Adrenal gland (tissue), 19 donors: ENCODE measurements at places on chromosomes 13 and 19.

DNA sequence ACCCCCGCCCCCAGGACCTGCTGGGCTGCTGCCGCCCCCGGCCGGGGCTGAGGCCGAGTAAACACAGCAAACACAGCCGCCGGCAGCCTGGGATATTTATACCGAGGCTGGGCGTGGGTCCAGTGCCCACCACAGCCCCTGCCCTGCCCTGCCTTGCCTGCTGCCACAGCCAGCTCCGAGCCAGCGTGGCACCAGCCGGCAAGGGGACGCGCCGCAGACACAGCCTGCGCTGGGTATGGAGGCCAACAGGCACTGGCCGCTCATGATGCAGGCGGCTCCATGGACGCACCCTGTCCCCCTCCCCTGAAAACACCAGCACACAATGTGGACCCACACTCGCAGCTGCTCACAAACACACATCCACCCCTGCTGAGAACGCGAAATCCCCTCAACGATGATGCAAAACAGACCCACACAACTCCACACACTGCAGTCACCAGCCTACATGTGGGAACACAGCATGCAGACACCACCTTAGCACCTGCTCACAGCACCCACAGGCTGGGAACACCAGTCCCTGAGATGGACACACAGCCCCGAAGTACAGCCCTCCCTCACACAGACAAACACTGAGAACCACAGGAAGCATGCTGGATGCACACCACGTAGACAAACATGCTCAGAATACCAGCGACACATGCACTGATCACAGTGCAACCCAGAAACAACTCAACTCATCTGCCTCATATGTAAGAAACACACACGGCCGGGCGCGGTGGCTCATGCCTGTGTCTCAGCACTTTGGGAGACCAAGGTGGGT lies 16.2 kb downstream of the CCDC97 start:
- DNase-seq, result no peak

GRCh38 chr19:49468746-49469447 lies 5.1 kb upstream of the FLT3LG start:
- DNase-seq, result no peak

- DNase-seq, result peak; percentile 46
Measured at GRCh38 chr13:113843864-113844556, 19.9 kb downstream of the GAS6 start.

DNA sequence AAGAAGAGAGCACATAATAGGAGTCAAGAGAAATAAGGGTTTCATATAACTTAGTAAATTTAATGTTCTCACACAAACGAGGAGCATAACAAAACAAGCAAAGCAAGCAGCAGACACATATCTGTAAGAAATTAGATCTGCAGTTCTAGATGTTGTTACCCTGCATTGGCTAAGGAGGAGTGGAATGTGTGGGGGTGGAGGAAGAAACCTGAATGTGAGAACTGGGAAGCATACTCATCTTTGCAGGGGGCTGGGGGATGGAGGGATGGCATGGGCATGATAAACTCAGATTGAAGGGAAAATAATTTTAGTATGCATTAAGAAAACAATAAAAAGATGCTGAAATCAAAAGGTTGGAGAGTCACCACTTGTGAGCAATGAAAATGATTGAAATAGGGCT lies 255.0 kb downstream of the LIG4 start:
- DNase-seq, result no peak

GRCh38 chr13:33347861-33348260 lies 62.3 kb upstream of the STARD13 start:
- DNase-seq, result no peak

GRCh38 chr13:108708921-108709320 lies 79.5 kb downstream of the MYO16 start:
- DNase-seq, result no peak

DNA sequence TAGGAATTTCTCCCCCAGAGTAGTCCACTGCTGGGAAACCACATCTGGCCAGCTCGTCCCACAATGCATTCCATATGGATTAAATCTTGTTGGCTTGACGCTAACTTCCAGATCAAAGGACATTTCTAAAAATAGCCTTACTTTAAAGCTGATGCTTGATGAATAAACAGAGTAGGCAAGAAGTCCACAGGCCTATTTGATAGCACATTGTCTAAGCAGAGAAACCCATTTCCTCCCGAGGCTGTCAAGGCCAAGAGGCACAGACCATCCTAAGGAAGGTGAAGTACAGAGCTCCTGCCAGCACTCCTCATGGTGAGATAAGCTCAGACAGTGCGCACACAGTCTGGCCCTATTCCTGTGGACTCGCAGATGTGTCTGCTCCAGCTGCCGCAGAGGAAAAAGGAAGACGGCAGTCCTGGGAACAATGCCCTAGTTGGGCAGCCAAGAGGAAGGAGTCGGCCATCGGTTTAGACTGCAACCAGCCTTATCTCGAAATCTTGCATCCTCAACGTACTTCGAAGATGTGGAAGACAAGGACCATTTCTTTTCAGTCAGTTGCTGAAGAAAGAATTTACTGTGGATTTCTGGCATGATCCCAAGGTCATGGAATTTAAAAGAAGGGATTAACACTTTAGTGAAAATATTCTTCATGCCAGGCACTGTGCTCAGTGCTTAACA lies 156.8 kb downstream of the RGCC start:
- DNase-seq, result peak; percentile 61

DNA sequence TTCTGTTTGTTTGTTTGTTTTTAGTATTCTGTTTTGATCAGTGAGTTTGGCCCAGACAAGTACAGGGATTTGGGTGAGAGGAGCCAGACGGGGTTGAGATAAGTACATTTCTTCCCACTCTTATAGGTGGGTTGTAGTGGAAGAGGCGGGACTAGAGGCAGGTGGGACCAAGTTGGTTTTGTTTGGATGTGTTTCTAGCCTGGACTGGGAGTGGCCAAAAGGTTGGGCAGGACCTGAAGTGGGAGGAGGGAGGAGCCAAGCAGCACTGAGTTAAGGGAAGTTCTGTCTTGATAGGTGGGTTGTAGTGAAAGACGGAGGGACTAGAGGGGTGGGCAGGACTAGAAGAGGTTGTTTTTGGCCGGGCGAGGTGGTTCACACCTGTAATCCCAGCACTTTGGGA lies 9.0 kb downstream of the DNASE2 start:
- DNase-seq, result no peak

DNA sequence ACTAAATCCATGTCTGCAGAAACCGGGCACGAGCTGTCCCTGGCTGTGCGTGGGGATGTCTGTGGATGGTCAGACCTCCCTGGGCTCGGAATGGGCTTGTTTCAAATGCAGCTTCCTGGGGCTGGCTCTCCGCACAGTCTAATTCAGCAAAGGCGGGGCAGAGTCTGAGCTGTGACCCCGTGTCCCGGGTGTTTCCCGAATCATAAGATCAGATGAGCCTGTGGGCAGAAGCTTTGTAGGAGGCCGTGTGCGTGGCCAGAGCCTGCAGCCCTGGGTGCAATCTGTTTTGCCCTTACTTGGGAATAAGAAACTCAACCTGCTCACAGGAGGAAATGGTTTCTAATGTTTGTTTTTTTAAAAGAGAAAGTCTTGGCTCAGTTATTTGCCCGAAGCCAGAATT lies 13.9 kb upstream of the GNA11 start:
- no peak for DNase-seq

DNA sequence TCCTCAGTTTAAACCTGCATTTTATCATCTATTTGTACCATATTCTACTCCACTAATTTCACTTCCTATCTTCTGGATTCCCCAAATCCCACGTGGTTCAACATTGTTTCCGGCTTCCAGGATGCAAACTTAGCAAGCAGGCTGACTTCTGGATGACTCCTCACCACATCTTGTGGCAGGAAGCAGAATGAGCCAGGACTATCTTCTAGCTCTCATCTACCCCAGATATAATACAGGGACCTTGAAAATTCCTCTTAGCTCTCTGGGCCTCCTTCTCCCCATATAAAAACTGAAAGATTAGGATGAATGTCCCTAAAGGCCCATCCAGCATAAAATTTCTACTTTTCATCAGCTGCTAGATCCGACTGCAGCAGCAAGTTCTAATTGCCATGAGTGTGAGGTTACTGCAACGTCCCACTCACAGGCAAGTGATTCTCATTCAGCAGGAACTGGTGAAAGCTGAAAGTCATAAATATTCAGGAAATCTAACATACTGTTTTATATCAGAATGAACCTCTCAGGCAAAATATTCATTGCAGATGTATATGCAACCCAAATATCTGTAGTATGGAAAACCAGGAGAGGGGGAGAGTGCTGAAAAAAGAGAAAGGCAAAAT lies 93.4 kb downstream of the KCTD12 start:
- peak; percentile 32 for DNase-seq

- DNase-seq, result no peak
Measured at GRCh38 chr19:40213882-40214570, 4.2 kb downstream of the TTC9B start.

DNA sequence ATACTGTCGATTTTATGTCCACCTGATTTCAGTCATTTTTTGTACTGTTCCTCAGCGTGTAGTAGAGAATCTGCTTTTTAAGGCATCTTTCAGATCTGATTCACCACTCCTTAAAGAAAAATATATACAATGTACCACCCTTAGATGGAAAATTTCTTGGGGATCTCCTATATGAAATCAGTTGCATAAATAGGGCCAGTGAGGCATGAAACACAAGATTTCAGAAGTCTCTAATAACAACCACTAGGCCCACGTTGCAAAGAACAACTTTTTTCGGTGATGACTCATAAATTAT lies 1.4 kb downstream of the USP12 start:
- DNase-seq, result no peak

DNA sequence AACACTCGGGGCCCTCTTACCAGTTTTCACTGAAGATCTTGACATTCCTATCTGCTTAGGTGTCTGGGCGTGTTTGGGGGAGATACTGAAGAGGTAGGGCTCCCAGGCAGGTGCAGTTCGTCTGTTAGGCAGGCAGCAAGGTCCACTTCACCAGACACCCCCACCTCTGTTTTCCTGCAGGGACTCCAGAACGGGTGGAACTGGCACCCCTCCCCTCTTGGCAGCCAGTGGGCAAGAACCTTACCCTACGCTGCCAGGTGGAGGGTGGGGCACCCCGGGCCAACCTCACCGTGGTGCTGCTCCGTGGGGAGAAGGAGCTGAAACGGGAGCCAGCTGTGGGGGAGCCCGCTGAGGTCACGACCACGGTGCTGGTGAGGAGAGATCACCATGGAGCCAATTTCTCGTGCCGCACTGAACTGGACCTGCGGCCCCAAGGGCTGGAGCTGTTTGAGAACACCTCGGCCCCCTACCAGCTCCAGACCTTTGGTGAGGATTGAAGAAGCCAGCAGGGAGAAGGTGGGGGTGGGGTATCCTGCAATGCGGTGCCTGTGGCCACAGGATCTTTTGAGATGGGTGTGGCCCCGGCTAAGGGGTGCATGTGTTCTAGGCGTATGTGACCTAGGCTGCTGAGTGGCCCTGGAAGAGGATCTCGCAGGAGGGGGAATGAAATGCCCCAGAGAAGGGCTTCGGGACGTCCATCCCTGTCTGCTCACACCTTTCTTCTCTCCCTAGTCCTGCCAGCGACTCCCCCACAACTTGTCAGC lies 3.3 kb upstream of the ICAM4 start:
- no peak for DNase-seq

GRCh38 chr19:6750062-6750461 lies 10.6 kb downstream of the TRIP10 start:
- no peak for DNase-seq

GRCh38 chr13:67466569-67466968 lies 236.4 kb upstream of the PCDH9 start:
- DNase-seq, result no peak

DNA sequence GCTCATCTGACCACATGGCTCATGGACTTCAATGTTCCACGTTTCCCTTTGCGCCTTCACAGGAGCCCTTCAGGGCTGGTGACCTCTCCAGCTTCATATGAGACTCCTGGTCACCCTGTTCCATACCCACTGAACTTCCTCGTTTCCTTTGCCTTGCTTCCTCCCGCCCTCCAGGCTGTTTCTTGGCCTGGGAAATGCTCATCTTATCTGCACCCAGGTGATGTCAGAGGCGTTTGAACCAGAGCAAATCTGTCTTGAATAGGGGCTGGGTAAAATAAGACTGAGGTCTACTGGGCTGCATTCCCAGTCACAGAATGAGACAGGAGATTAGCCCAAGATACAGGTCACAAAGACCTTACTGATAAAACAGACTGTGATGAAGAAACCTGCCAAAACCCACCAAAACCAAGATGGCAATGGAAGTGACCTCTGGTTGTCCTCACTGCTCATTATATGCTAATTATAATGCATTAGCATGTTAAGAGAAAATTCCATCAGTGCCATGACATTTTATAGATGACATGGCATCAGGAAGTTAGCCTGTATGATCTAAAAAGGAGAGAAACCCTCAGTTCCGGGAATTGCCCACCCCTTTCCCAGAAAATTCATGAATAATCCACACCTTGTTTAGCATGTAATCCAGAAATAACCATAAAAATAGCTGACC lies 102.7 kb downstream of the DCLK1 start:
- DNase-seq, result no peak

DNA sequence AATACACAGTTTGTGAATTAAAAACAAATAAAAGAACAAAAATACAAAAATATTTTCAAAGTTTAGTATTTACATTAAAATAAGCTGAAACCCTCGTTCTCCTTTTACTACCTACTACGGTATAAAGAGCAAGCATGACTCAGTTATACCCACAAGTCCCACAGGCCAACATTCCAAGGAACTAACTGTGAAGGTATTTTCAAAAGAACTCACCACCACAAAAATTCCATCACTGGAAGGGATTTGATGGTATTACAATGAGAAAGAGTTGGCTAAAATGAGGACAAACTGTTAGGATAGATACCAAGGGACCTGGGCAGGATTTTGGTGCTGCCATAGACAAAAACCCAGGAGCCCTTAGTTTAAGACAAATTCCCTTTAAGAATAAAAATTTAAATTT lies 122.7 kb downstream of the TBC1D4 start:
- no peak for DNase-seq

DNA sequence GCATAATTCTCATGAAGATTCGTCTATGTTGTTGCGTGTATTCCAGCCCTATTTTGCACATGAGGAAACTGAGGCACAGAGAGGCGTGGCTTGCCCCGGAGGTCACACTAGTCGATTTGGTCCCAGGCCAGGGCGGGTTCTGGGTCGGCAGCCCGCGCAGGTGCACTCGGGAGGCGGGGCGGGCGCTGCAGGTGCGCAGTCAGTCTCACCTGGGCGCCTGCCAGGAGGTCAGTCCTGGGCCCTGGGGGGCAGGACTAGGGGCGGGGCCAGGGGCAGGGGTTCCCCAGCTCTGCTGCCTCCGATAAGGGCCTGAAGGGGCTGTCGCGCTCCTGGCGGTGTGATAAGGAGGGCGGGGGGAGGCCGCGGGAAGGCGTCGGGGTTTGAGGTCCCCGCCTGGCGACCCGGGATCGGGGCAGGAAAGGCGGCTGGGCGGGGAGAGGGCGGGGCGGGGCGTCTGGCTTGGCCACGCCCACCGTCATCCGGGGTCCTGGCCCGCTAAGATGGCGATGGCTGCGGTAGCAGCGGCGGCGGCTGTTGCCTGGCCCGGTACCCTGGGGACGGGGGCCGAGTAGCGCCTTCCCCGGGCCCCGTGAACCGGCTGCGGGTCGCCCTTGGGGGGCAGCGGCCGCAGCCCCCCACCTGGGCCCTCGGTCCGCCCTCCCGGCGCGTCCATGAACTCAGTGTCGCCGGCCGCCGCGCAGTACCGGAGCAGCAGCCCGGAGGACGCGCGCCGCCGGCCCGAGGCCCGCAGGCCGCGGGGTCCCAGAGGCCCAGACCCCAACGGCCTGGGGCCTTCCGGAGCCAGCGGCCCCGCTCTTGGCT lies at the start of gene ATG4D:
TSS of gene ATG4D (plus strand) at position 485 of the 822 bp plus-strand sequence. CDS start at position 672, 187 bp downstream.
- DNase-seq, result peak; percentile 74
